ENCODE measurements at places on chromosomes 1 and 21.

DNA sequence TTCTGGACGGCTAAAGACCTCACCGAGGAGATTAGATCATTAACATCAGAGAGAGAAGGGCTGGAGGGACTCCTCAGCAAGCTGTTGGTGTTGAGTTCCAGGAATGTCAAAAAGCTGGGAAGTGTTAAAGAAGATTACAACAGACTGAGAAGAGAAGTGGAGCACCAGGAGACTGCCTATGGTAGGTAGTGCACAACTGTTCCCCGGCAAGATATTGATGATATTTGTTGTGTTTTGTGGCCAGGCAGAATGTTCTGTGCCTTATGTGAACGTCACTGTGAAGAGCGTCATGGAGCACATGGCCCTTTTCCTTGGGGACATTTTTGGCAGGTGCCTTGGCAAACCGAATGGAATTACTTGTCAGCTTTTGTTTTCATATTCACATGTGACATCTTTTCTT, 191.7 kb downstream of the DISC1 start:
- no peak for DNase-seq

GRCh38 chr1:248828845-248829244, 3.1 kb upstream of the SH3BP5L start:
- DNase-seq: no peak

DNA sequence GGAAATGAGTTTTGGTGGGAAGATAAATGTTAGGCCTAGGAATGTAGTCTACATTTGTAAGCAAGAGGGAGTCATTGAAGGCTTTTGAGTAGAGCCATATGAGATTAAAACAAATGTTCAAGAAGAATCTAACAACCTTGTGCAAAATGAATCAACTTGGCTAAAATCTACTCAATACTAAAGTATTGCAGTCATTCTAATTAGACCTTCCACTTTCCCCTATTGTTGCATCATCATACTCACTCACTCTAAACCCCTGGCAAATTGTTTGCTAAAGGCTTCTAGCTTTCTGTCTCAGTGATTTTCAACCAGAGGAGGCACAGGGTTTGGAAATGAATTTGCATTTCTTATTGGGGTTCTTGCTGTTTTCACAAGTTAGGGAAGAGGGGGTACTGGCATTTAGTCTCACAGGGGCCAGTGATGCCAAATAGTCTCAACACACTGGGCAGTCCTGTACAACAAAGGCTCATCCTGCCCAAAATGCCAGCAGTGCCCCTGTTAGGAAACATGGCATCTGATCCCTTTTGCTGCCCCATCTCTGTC, 85.3 kb downstream of the SEC16B start:
- DNase-seq: no peak

DNA sequence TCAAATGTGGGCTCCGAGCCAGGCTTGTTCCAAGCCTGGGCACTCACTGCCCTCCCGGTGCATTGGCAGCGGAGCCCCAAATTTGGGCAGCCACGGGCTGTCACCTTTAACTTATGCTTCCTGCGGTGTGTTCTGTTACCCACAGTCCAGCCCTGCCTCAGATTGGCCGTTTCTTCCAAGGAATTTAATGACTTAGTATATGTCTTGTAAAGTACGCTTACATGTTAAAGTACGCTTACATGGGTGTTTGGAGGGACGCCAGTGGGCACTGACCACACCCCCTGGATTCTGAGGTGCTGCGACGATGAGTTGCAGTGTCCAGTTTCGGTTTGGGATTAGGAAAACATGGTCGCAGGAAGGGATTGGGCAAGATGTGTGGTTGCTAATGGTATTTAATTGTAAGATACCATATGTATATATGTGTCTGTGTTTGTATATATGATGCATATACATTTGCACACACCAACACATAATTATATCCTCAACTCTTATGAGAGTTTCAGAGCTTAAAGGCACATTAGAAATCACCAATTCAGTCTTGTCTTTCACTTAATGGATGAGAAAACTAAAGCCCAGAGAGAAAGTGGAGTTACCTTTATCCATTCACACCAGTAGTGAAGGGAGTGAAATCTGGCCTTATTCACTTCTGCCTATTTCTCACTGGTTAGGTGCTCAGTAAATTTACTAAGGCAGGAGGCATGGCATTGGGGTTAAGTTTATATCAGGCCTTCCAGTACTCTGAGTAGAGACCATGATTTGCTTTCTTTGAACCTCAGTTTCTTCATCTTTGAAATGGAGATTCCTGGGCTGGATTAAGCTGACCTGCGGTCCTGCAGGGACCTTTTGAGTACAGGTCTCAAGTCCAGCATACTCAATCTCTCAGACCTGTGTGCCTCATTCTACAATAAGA, 1.0 kb downstream of the SMYD2 start:
- DNase-seq: no peak

DNA sequence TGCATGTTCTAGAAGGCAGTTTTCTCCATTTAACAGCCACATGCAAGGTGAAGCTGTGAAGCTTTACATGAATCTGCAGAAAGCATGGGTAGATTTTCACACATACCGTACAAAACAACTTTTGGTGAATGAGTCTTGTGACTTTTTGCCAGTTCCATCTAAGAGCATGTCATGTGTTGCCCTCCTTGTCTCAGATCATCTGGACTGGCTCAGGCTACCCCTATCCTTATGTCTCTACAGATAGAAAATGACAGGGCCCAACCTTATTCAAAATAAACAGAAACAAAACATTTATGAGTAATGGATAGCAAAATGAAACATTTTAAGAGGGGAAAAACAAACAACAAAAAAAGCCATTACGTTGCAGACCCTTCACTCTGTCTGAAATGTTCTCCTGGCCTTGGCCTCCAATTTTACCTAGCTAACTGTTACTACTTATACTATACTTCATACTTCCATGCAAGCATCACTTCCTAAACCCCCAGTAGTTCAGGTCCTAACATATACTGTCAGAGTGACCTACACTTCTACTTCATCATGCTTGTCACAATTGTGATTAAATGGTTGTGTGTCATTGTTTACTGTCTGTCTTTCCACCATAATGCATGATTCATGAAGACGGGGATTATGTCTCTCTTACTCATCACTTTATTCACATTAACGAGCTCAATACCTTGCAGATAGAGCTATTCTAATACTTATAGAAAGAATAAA, 39.0 kb downstream of the LRRC8C start:
- DNase-seq: no peak

DNA sequence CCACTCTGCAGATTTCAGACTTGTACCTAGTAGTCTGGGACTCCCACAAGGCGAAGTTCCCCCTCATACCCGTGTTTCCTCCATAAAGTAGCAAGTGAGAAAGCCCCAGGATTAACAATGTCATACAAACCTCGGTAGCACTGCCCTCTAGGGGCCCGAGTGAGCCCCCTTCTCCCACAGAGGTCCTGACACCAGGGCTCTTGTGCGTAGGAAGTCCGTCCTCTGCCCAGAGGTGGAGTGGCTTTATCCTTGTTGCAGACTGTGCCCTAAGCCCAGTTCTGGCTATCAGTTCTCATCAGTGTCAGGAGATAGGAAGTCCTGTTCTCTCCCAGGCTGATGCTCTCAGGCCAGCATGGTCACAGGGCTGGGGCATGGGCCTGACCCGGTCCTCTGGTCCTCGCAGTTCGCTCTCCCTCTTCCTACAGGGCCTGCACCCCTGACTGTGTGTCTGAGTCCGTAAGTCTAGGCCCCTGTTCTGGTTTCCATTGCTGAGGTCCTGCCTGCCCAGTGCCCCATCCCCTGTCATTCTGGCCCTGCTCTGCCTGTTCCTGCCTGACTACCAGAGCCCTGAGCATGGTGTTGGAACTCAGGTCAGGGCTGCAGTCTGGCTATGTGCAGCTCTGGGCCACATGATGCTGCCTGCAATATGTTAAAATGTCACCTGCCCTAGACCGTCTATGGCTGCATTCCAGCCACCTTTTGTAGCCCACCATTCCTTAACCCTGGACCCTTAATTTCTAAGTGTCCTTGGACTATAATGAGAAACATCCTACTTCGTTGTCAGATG, 285.6 kb downstream of the ASTN1 start:
- no peak for DNase-seq

DNA sequence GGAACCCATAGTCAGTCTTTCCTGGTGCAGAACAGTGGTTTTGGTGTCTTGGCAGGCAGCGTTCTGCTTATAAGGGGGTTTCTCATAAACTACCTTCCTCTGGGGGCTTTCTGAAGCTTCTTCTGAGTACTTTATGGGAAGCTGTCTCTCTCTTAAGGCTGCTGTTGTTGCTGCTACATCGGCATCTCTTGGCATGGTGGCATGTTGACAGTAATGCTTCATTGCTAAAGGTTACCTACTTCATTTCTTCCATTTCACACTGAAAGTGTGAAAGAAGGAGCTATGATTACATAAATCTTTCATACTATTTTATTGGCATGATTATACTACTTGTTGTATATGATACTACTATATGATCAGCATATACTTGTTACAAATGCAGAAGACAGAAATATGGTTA, 6.3 kb upstream of the MAP10 start:
- DNase-seq: no peak

- no peak for DNase-seq
Measured at GRCh38 chr1:113291777-113292602, 98.3 kb upstream of the MAGI3 start.

- no peak for DNase-seq
Measured at GRCh38 chr1:65260851-65261473, 48.4 kb upstream of the DNAJC6 start.

- DNase-seq: no peak
Measured at GRCh38 chr1:117572546-117572945, 33.3 kb upstream of the TENT5C start.

- DNase-seq: peak; percentile 90
Measured at GRCh38 chr1:168301664-168302320, 21.1 kb downstream of the TBX19 start.

DNA sequence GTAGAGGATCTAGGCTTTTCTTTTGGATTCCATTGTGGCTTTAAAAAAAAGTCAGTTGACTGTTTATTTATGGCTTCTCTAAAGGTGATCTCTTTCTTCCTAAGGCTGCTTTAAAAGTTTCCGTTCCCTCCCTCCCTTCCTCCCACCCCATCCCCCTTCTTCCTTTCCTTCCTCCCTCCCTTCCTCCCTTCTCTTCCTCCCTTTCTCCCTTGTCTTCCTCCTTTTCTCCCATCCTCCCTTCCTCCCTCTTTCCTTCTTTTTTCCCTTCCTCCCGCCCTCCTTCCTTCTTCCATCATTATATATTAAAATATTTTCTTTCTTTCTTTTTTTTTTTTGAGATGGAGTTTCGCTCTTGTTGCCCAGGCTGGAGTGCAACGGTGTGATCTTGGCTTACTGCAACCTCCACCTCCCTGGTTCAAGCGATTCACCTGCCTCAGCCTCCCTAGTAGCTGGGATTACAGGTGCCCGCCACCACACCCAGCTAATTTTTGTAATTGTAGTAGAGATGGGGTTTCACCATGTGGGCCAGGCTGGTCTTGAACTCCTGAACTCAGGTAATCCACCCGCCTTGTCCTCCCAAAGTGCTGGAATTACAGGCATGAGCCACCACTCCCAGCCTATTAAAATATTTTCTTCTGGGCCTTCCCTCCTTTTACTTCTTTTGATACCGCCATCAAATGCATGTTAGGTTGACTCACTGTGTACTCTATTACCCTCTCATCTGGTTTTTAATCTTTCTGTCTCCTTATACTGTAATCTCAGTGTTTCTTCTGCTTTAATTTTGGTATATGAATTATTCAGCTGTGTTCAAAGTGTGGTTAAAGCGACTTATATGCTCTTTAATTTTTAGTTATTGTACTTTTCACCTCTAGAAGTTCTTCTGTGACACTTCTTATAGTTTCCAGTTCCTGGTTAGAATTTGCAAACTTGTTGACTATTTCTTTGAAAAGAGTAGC, 59.2 kb upstream of the ATP5PO start:
- no peak for DNase-seq

GRCh38 chr1:177315261-177315660, 144.5 kb downstream of the BRINP2 start:
- no peak for DNase-seq

DNA sequence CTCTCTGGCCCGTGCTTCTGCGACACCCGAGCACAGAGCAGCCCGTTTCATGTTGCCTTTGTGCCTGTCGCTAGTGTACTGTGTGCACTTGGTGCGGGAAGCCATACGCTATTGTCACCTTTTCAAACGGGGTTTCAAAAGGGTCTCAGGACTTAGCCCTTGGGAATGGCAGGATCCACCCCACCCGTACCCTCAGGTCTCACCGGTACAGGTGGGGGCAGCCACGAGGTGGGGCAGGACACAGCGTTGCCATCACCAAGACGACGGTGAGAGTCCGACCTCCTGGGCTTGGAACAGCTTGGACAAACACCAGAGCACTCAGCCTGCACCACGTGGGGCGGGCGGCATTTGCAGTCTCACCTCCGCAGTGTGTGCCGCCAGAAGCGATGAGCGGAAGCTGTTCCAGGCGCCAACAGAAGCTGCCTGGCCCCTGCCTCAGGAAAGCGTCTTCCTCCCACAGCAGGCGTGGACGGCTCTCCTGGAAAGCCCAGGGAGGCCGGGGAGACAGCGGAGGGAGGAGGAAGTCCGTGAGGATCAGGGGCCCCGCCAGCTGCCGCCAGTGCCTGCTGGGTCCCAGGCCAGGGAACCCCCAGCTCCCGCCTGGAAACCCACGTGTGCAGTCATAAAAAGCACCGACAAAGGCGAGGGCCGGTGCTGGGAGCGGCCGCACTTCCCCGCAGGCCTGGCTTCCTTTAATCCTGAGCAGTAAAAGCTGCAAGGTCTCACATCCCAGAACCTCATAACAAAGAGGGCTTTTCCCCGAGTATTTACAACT, 131.3 kb upstream of the ARHGEF16 start:
- no peak for DNase-seq

- DNase-seq: no peak
Measured at GRCh38 chr21:31983554-31983953, 110.7 kb downstream of the HUNK start.

GRCh38 chr1:173285048-173285447, 77.9 kb upstream of the TNFSF4 start:
- no peak for DNase-seq

DNA sequence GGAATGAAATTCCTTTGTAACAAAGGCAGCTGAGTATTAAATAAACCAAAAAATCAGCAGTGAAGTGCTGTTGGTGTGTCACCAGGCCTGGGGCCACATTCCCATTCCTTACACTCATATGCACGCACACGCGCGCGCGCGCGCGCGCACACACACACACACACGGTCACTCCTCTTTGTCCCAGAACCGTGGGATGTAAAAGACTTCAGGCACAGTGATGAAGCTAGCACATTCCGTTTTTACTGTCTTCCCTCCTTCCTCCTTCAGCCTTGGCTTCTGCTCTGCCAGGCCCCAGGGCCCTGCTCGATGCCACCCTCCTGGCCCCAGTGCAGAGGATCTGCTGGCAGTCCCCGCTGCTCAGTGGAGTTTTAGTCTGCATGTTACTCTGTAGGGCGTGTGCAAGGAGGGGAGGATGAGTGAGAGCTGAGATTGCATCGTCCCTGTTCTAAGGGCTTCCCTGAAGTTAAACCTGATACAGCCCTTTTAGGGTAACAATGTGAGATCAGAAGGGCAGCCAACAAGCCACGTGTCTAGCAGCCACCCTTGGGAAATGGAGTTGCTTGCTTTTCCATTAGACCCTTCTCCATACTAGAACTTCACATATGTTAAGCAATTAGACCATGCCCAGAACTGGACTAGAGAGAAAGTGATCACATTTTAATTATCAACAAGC, 71.7 kb upstream of the WDR26 start:
- no peak for DNase-seq
